ENCODE measurements at places on chromosomes 3 and 15.

DNA sequence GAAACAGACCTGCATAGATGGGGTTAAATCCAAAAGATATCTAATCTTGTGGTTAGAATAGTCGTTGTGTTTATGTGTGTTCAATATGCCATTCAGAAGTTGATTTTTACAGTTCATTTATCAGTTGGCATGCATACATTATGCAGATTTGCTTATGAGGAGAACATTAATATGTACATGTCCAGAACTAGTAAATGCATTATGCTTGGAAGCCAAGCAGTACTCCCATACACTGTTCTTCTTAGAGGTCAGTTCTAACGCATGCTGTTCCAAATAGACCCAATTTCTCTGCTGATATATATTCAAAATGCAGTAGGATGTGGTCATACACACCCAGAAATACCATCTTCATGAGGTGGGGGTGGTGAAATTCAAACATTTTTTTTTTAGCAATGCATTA is 956 bp downstream of the FGF12 start:
- no peak for DNase-seq

DNA sequence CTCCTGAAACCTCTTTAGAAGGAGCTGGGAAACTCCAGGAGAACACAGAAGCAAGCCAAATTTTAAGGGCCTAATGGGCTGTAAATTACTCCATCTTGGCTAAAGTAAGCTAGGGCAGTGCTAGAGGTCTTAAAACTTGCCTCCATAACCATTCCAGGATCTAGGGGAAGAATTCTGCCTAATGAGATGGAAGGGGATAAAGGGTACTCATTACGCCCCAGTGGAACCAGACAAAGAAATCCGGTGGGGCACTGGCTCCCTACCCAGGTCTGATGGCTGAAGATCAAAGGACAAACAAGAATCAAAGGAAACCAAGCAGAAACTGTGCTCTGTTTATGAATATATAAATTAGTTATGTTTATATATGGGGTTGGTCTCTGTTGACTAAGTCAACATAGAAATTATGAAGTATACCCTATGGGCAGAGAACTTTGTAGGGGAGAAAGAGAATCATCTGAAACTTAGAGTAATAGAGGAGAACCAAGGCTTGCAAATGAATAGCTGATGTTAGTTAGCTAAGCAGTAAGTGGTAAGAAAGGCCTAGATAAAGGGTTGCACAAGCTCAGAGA is 57.8 kb downstream of the NCEH1 start:
- no peak for DNase-seq

DNA sequence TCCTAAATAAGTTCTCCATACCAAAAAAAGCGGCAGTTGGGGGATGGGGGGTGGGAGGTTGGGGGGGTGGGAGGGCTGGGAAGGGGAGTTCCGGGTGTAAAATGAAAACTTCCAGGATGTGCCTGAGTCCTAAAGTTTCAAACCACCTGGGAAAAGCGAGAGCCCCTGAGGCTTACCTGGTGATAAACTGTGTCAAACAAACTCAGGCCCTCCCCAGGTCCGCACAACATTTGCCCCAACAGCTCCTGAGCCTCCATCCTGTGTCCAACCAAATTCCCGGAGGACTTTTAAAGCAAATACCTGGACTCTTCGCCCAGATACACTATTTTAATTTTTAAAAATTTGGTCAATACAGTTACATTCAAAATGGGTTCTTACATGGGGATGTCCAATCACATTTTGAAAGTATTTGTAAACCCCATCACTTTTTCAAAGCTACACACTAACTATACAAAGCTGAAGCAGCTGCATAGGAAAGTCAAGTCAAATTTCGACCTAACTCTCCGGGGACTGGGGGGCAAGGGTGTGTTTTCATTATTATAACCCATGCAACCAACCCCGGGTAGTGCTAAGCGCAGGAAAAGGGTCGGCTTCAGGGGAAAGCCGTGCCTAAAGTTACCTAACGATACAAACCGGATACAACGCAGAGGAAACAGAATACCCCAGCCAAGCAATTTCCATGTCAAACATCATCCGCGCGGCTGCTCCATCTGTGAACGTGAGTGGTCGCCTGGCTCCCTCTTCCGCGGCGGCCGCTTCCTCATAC is 685 bp upstream of the FOXB1 start:
- DNase-seq = no peak

- no peak for DNase-seq
Observed at GRCh38 chr3:150588027-150588830, 14.9 kb upstream of the SELENOT start.

DNA sequence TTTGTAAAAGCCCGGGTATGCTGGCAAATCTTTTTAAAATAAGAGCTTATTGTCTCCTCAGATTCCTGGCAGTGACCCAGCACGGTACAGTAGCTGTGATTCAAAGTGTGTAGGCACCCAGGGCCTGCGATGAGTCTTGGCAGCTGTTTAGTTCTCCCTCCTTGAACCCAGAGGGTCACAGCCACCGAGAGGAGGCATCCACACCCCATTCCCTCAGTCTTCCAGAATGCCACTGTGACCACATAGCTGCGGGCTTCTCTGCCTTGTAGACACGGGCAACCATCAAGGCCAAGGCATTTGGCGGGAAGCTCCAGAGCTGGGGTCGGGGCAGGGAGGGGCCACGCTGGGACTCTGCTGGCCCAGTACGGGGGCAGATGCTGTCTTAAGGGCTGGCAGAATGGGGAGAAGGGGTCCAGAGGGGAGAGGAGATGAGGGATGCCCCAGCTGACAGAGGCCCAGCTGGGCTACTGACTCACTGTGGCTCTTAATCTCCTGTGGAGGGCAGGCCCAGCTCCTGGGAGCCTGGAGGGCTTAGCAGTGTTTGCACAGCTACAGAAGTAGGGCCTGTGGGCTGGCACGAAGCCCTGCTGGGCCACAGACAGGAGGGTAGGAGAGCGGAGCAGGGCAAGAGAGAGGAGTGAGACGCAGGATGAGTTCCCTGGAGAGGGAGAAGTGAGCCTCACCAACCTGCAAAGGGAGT is 68.8 kb upstream of the DLG1 start:
- peak; percentile 26 for DNase-seq

DNA sequence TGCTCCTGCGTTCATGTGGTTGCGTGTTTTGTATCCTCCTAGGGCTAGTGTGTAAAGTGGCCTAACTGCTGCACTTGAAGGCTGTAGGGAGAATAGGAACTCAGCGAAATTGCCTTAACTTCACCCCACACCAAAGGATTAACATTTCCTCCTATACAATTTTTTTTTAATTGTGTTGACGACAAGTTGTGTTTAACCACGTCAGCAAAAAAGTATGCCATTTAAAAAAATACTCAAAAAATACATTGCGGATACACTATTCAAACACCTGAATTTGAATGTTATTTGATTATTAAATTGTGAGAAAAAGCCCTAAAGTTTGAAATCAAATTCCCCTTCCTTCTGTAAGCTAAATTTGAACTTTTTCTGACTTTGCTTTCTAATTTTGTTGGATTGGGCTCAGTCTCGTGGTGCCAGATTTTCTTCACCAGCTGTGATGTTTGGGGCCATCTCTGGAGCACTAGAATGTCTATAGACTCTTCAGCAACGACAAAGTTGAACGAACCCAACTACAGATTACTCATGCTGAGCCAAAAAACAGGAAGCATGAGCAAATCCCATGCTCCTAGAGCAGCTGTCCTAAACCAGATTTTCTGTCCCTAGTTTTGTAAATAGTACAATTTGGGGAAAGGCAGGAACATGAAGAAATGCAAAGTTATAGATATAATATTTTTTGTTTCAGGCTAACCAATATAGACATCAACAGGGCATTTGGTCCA is 8.1 kb upstream of the SLC9A9 start:
- DNase-seq = no peak

GRCh38 chr3:99842826-99843589 is 25.3 kb downstream of the CMSS1 start:
- DNase-seq = peak; percentile 30
